ENCODE measurements at places on chromosomes 5 and 9. TPM values are rescaled to one million over a fixed set of nuclear protein-coding genes. Genes with fewer than 3 reads are reported as not detected.

The FUBP3 gene
- total RNA-seq, result 51.8 TPM

The PRRT1B gene
- 0.93 TPM for total RNA-seq

The C9orf153 gene
- total RNA-seq, result 0.70 TPM

The CCL27 gene
- not detected for total RNA-seq

The MCCC2 gene
- total RNA-seq, result 56.9 TPM
